Kidney glomerular epithelial cell (primary cell): ENCODE measurements at places on chromosomes 12 and 14.
A peak's percentile ranks its signal among the peaks of the same experiment; 100 is the strongest.

- DNase-seq: peak; percentile 88
Measured at GRCh38 chr14:87869619-87870583, 123.1 kb downstream of the GALC start.

- DNase-seq: no peak
Measured at GRCh38 chr12:47938093-47938492, 25.3 kb upstream of the TMEM106C start.

- no peak for DNase-seq
Measured at GRCh38 chr14:98393527-98393926, 878.5 kb downstream of the BCL11B start.

DNA sequence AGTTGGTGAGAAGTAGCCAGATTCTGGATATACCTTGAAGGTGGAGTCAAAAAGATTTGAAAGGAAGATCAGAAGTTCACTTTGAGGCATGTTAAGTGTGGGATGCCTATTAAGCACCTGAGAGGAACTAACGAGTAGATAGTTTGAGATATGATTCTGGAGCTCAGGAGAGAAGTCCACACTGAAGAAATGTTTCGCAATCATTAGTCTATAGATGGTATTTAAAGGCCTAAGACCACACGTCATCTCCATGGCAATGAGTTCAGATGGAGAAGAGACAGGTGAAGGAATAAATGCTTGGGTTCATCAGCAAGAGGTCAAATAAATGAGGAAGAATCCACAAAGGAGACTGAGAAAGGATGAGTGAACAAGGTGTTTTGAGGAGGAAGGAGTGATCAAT is 192.9 kb upstream of the NEDD1 start:
- DNase-seq: no peak

DNA sequence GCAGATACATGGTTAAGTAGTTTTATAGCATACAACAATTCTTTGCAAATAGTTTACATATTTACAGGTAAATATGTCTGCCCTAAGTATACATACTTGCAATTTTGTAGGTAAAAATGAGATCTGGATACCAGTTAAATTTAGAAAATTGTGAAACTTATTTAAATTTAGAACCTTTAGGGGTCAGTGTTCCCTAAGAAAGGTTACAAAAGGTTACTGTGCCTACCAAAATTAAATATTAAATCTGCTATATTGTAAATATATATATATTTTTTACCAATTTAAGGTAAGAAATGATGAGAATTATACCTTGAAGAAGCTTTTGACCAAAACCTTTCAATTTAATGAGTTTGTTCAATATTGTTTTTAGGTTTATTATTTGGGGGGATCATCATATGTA is 54.0 kb downstream of the MIPOL1 start:
- no peak for DNase-seq

- no peak for DNase-seq
Measured at GRCh38 chr12:110252716-110253115, 28.3 kb upstream of the ATP2A2 start.

- no peak for DNase-seq
Measured at GRCh38 chr12:63990828-63991547, 146.5 kb downstream of the SRGAP1 start.

DNA sequence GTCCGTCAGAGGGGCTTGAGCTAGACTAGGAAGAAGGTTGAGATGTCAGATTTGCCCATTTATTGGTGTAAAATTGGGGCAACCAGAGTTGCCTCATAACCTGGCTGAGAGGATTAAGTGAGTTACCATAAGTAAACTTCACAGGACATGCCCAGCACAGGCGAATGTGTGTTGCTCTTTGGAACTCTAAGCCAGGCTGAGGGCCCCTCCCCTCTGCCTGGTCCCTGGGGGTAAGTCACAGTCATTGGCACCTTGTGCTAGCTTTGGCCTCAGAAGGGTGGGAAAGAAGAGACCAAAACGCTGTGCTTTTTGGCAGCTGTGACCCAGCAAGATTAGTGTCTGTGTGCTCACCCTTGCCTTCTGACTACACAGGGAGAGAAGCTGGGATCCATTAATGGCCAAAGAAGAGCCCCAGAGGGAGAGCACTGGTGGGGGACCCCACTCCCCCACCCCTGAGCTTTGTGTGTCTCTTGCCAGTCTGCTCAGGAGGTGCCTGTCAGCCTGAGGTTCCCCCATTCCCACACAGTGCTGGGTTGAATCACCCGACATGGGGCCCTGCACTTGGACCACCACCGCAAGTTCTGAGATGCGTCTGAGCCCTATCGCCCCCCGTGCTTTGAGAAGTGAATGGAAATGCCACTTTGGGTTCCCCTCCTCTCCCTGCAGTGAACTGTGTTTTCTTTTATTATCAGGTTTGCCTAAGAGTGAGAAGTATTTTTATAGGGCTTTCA is 74.1 kb downstream of the CACNA1C start:
- no peak for DNase-seq

- peak; percentile 56 for DNase-seq
Measured at GRCh38 chr14:81385419-81385818, 14.7 kb downstream of the STON2 start.

DNA sequence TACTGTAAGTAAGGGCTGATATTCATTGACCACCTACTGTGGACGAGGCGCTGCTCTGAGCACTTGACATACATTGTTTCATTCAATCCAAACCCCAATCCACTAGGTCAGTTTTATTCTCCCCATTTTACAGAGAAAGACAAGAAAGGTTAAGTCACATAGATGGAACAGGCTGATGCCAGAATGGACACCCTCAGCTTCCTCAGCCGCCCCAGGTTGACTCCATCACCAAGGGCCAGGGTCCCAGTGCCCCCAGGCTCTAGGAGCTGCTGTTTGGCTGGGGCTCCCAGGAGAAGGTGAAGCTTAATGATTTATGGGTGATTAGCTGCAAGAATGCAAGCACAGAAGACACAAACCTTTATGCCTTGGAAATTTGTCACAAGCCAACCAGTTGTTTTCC is 671 bp upstream of the AQP2 start:
- no peak for DNase-seq

- no peak for DNase-seq
Measured at GRCh38 chr12:6065863-6066199, 58.6 kb downstream of the VWF start.

- DNase-seq: no peak
Measured at GRCh38 chr14:104550861-104551728, 28.5 kb upstream of the C14orf180 start.

DNA sequence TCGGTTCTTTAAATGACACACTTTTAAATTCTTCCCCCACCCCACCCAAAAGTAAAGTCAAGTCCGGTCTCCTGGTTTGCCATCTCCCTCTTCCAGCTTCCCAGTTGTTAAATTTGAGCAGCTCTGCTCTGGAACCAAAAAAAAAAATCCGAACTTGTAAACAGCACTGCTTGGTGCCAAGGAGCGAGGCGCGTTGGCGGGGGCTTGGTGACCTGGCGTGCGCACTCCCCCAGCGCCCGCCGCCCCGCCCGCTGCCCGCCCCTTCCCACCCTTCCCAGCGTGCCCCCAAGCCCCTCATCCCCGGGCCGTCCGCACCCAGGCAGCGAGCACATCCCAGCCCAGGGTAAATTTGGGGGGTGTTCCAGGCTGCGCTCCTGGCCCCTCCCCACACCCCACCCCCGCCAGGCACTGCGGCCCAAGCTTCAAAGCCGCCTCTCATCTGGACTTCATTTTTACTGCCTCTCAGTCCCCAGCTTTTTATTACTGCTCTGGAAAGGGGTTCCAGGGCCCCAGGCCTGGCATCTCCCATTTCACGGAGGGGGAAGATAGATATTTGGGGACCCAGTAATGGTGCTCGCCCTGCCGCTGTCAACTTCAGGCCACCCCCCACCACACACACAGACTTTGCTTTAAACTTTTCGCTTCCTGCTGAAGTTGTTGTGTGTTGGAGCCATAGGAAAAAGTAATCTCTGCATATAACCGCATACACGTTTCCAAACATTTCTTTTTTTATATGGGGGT is 11.7 kb upstream of the ITGB7 start:
- DNase-seq: no peak

DNA sequence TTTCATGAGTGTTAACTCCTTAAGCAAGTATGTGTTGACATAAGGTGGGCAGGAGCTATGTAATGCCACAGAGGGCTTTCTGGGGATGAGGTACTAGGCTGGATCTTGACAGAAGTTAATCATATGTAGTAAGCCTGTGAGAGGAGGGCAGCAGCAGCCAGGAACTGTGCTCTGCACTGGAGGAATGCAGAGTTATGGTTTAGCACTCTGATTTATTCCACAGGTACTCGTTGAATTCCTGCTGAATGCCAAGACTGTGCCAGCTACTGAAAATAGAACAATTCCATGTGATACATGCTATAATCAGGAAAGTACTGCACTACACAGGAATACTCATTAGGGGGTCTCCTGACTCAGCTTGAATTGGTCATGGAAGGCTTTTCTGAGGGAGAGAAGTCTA is 58.7 kb downstream of the SUSD6 start:
- DNase-seq: peak; percentile 59

GRCh38 chr12:101372431-101372830 is 35.1 kb downstream of the ARL1 start:
- no peak for DNase-seq

- no peak for DNase-seq
Measured at GRCh38 chr12:97316321-97316720, 146.3 kb upstream of the RMST start.

GRCh38 chr14:35378425-35379233 is 25.9 kb downstream of the NFKBIA start:
- no peak for DNase-seq

- DNase-seq: peak; percentile 35
Measured at GRCh38 chr12:29148596-29148910, 525 bp upstream of the FAR2 start.
